Endodermal cell (in vitro differentiated cells): ENCODE measurements at places on chromosomes 11 and 22.

GRCh38 chr11:20308601-20309000 lies 54.9 kb upstream of the HTATIP2 start:
- no peak for DNase-seq

- no peak for DNase-seq
Observed at GRCh38 chr22:19081351-19081750, 40.9 kb downstream of the DGCR2 start.

- DNase-seq, result no peak
Observed at GRCh38 chr11:125512106-125512505, 16.0 kb upstream of the FEZ1 start.

GRCh38 chr11:8099291-8099899 lies 18.4 kb downstream of the TUB start:
- DNase-seq, result peak; percentile 94

- DNase-seq, result peak; percentile 62
Observed at GRCh38 chr11:62491571-62492329, 54.9 kb downstream of the AHNAK start.

DNA sequence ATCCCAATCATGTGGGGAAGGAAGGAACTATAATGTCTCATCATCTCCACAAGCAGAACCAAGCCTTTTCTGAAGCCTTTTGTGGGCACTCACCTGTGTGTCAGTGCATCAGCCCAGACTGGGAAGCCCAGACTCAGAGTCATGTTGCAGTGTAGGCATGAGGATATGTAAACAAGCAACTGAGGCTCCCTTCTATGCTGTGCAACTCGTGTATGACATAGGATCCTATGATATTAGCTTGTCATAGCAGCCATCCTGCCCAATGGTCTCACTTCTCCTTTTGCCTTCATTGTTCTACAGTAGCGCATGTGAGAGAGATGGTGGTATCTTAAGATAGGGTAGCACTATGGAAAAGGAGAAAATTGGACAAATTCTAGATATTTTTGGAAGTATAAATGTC lies 103.4 kb upstream of the OLFML1 start:
- no peak for DNase-seq

DNA sequence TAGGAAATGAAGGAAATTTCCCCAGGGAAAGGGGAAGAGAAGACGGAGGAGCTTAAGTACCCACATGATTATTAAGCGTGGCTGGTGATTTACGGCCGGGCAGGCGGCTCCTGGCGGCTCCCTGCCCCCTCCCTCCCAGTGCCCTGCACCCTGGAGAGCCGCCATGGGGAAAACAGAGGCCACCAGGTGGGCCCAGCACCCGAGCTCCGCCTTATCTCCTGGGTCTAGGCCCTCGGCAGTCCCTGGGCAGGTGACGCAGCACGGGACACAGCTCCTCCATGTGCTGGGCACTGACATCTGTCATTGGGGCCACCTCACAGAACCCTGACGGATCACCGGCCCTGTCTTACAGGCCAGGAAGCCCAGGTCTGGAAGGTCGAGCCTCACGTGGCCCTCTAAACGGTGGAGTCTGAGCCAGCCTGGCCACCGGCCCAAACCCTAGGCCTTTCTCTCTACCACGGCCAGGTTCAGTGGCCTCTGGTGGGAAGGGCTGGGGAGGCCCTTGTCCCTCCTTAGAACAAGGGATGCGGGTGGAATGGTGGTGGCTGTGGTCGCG lies 60.2 kb upstream of the PPARA start:
- no peak for DNase-seq

- peak; percentile 16 for DNase-seq
Observed at GRCh38 chr22:19700790-19701419, 13.4 kb upstream of the SEPTIN5 start.

DNA sequence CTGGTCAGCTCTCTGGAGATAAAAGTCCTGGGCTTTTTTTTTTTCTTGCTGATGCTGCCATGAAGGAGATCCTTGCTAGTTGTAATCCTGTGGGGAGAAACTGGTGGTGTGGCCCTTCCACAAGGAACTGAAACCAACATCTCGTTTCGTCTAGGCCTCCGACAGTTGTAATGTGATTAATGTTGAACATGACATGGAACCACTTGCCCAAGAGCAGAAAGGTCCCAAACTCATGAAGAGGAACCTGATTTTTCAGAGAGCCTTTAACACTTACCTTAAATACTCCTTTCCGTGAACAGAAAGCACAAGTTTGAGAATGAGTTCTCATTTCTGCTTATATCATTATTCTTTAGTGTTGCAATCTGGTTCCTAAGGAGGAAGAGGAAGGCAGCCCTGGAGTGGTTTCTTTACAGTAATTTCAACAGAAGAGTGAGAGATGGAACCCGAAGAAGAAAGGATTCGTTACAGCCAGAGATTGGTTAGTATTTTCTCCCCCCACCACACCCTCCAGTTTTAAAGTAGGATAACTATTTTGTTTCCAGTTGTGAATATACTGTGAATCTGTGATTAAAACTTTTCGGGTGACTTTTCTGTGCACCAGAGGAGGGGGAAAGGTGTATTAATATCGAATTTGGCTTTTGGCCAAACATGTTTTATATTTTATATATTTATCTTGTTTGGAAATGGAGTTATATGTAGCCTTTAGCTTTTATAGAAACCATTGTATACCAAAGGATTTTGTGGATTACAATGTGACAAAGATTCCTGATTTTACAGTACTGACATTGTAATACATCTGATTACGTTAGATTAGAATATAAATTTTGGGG lies 2.0 kb downstream of the KDM2A start:
- no peak for DNase-seq

DNA sequence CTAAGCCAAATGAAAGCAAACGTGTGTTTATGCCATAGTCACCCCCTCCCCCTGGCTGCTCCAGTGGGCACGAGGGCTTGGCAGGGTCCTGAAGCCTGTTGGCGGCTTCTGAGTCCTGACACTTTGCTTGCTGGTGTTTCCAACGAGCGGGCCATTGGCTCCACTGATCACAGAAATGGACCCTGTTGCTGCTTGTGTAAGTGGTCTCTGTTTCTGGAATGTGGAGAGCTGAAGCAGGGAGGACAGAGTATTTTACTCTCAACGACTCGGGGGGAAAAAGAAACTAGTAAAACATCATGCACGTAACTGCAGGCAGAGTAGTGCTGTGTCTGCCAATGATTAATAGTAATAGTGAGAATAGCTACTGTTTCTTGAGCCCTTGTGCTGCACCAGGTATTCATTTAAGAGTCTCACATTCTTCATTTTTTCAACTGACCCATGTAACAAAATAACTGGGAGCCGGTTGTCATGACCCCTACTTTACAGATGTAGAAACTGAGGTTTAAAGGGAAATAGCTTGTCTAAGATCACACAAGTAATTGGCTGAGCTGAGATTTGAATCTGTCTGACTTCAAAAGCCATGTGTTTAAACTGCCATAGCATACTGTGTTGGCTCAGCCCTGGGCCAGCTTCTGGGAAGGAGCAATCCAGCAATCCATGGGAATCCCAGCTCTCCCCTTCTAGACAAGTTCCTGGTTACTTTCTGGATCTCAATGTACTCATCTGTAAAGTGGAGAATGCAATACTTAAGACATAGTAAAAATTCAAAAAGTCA lies 526.7 kb downstream of the INSC start:
- no peak for DNase-seq

DNA sequence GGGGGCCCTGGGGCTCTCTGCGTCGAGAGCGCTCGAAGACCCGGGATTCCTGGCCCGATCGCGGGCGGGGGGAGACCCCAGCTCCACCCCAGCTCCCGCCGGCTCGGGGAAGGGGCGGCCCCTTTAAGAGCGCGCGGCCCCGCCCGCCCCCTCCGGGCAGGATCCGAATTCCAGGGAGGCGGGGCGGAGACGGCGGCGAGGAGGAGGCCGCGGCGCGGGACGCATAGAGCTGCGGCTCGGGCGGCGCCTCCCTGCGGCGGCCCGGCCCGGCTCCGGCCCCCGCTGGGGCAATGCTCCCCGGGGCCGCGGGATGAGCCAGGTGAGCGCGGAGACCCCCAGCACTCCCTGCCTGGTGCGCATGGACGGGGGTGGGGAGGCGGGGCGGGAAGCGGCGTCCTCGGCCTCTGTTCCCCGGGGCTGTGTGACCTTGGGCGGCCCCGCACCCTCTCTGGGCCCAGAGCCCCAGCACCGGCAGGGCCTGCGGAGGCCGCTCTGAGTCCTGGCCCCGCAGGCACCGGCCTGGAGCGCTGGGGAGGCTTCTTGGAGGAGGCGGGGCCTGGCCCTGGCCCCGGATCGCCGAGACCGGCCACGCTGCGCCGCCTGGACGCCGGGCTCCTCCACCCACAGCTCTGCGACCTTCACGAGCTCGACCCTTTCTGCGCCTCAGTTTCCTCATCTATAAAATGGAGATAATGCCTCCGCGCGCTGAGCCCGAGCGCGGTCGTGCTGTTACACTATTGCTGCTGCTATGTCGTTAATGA lies 565 bp downstream of the GAS2L1 start:
- peak; percentile 91 for DNase-seq

GRCh38 chr11:34303028-34303570 lies 54.7 kb downstream of the ABTB2 start:
- DNase-seq, result no peak
